ENCODE measurements at places on chromosomes 5 and 9. TPM values are rescaled to one million over a fixed set of nuclear protein-coding genes. Genes with fewer than 3 reads are reported as not detected.

SYK gene
- 71.6 TPM for total RNA-seq

ANKDD1B gene
- 8.0 TPM for total RNA-seq

ANKRD18B gene
- total RNA-seq, result 2.2 TPM

FGF1 gene
- 0.98 TPM for total RNA-seq

SPATA31E1 gene
- total RNA-seq, result not detected

ALDH7A1 gene
- total RNA-seq, result 40.7 TPM

TPPP gene
- 6.4 TPM for total RNA-seq

CSF1R gene
- total RNA-seq, result 29.1 TPM

LEAP2 gene
- 3.1 TPM for total RNA-seq

EQTN gene
- not detected for total RNA-seq

PAEP gene
- 0.37 TPM for total RNA-seq

HSD17B3 gene
- total RNA-seq, result 0.37 TPM

FRRS1L gene
- total RNA-seq, result 1.2 TPM

GRCh38 chr9:130728721-130729120 is 35.1 kb downstream of the EXOSC2 start:
- no peak overlapping the region for H3K27ac ChIP-seq
- no peaks in the 10 kb centered on the region for H3K27me3 ChIP-seq
- H3K4me3 ChIP-seq, result no peak overlapping the region
- H3K4me1 ChIP-seq, result no peaks in the 10 kb centered on the region

GRCh38 chr5:115450741-115451140 is 93.8 kb downstream of the FEM1C start:
- DNase-seq, result no peak
- no peak overlapping the region for H3K4me3 ChIP-seq
- H3K27me3 ChIP-seq, result no peaks in the 10 kb centered on the region
- H3K4me1 ChIP-seq, result peaks cover 13% of the 10 kb centered on the region
- H3K36me3 ChIP-seq, result no peaks in the 10 kb centered on the region
- H3K27ac ChIP-seq, result no peak overlapping the region

- no peak overlapping the region for H3K27ac ChIP-seq
- DNase-seq, result no peak
These were observed 361.0 kb downstream of the NFIB start for GRCh38 chr9:13952906-13953305.

- no peaks in the 10 kb centered on the region for H3K27me3 ChIP-seq
- DNase-seq, result peak; percentile 35
- H3K4me1 ChIP-seq, result peaks cover 5% of the 10 kb centered on the region
- H3K4me3 ChIP-seq, result no peak overlapping the region
- H3K36me3 ChIP-seq, result no peaks in the 10 kb centered on the region
These were observed 500.0 kb upstream of the KLF4 start for GRCh38 chr9:107989544-107989943.

DNA sequence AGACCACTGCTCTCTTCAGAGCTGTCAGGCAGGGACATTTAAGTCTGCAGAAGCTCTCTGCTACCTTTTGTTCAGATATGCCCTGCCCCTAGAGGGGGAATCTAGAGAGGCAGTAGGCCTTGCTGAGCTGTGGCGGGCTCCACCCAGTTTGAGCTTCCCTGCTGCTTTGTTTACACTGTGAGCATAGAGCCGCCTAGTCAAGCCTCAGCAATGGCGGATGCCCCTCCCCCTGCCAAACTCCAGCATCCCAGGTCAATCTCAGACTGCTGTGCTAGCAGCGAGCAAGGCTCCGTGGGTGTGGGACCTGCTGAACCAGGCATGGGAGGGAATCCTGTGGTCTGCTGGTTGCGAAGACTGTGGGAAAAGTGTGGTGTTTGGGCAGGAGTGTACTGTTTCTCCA is 59.9 kb downstream of the CAVIN4 start:
- no peaks in the 10 kb centered on the region for H3K36me3 ChIP-seq
- H3K4me1 ChIP-seq, result no peaks in the 10 kb centered on the region
- no peak overlapping the region for H3K27ac ChIP-seq
- DNase-seq, result no peak
- no peaks in the 10 kb centered on the region for H3K27me3 ChIP-seq

DNA sequence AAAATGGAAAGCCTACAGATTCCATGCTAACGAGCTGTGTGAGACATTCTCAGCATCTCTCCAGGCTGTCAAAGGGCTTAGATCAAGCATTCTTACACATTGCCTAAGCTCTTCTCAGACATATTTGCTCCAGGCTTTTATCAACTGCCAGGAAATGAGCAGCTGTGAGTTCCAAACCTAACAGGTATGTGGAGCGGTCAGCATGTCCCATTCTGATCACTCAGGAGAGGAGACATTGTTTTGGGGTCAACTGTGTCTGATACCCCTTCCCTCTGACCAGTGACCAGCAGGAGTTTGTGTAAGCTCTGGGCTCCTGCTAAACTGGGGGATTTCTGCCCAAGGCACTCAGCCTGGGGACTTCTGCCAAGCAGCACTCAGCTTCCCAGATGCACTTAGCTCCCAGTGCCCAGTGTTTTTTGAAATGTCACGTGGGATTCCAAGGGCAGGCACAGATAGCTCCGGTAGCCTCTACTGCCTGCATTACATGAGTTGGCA is 229.1 kb downstream of the SEC61B start:
- no peaks in the 10 kb centered on the region for H3K36me3 ChIP-seq
- peaks cover 6% of the 10 kb centered on the region for H3K27me3 ChIP-seq
- no peaks in the 10 kb centered on the region for H3K4me1 ChIP-seq
- no peak overlapping the region for H3K4me3 ChIP-seq

DNA sequence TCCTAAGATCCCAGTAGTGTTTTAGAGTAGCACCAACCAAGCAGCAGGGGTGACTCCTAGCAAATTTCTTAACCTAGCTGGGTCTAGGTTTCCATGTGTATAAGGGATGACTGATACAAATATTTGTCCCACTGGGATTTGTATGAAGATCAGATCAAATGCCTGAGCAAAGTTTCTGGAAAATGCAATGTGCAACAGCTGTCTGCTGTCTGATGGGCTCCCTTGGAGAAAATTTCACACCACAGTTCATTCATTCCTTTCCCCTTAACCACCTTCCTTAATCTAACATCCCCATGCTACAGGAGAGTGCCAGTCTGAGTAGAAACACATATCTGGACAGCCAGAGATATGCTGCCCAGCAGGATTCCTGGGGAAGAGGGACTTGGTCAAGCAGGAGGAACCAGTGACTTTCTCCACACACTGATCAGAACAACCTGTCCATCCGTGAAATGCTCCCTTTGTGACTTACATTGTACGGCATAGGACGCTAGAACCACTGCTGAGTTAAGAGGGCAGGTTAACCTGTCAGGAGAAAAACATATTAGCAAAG is 53.3 kb downstream of the PTPN3 start:
- no peaks in the 10 kb centered on the region for H3K36me3 ChIP-seq
- H3K27ac ChIP-seq, result no peak overlapping the region
- DNase-seq, result no peak
- no peak overlapping the region for H3K4me3 ChIP-seq
- peaks cover 3% of the 10 kb centered on the region for H3K4me1 ChIP-seq

DNA sequence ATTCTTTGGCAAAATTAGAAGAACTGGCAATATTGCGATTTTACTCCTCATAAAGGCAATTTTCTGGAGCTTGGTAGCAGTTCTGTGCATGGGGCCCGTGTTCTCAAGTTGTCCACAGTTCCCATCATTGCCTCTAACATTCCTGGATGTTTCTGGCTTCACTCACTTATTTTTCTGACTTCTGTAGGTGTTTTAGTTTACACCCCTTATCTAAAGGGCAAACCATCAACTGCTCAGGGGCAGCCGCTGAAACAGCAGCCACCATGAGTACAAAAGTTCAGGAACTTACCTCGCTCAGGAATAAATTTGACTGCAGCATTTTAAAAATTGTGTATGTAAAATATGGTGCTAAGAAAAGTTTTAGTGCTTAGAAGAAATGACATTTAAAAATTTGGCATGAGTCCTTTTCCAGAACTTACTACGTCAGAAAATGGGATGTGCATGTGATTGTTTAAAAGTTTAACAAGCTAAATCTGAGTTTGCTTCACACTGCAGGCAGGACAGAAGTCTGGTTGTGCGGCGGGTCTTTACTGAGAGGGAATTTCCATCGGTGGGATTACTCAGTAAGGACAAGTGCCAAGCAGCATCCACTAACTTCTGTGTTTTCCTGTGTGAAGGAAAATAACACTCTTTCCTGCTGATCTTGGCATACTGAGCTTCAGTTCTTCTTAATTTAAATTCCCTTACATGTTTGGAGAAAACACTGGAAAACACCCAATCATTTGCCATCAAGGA is 261.7 kb downstream of the MAT2B start:
- no peak overlapping the region for H3K4me3 ChIP-seq
- H3K27me3 ChIP-seq, result no peaks in the 10 kb centered on the region
- no peaks in the 10 kb centered on the region for H3K4me1 ChIP-seq

GRCh38 chr5:34743878-34744277 is 87.8 kb downstream of the RAI14 start:
- no peak for DNase-seq
- no peaks in the 10 kb centered on the region for H3K27me3 ChIP-seq
- no peak overlapping the region for H3K4me3 ChIP-seq
- H3K27ac ChIP-seq, result no peak overlapping the region
